ENCODE measurements at places on chromosomes 1 and 21.

- no peak for DNase-seq
Observed at GRCh38 chr21:39800311-39800710, 55.3 kb downstream of the IGSF5 start.

DNA sequence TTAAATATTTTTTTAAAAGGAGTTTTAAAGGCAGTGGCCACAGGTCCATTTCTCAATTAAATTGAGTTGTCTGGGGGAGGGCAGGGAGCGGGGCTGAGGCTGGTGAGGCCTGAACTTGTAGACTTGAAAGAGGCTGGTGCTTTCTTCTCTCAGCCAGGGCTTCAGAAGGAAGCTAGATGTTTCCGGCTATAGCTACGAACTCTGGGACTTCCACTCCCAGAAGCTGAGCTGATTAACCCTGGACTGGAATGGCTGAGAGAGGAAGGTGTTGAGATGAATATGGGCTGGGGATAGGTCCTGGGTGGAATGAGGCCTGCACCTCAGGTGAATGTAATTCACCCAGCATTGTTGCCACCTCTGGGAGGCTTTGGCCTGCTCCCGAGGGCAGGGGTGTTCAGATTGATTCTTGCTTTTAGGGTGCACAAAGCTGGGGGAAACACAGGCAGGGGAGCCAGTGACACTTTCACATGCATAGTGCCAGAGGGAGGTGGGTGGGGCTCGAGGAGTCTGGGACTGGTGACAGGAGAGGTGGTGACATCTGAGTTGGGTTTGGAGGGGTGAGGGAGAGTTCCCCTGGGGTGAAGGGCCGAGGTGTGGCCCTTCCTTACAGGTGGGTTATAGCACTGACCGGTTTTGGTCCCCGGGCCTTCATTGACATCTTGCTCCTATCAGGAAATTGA lies 18.2 kb downstream of the LDLRAP1 start:
- no peak for DNase-seq

DNA sequence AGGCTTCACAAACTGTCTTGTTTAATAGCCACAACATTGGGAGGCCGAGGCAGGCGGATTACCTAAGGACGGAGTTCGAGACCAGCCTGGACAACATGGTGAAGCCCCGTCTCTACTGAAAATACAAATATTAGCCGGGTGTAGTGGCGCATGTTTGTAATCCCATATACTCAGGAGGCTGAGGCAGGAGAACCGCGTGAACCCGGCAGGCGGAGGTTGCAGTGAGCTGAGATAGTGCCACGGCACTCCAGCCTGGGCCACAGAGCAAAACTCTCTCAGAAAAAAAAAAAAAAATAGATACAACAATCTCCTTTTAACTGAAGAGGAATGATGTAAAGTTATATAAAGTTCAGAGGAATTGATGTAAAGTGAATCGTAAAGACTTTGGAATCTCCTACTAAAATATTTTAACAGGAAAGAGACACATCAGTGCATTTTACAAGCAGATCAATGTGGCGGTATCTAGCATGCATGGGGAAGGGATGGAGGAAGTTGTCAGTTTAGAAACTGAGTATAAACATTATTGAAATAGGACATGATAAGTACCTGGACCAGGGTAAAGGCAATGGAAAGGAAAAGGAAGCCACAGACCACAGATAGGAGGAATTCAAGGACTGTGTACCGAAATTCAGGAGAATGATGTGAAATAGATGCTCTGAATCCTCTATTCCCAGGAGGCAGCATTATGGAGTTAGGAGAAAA lies 41.5 kb downstream of the PTPRC start:
- no peak for DNase-seq

GRCh38 chr1:14345946-14346550 lies 252.4 kb upstream of the KAZN start:
- no peak for DNase-seq

DNA sequence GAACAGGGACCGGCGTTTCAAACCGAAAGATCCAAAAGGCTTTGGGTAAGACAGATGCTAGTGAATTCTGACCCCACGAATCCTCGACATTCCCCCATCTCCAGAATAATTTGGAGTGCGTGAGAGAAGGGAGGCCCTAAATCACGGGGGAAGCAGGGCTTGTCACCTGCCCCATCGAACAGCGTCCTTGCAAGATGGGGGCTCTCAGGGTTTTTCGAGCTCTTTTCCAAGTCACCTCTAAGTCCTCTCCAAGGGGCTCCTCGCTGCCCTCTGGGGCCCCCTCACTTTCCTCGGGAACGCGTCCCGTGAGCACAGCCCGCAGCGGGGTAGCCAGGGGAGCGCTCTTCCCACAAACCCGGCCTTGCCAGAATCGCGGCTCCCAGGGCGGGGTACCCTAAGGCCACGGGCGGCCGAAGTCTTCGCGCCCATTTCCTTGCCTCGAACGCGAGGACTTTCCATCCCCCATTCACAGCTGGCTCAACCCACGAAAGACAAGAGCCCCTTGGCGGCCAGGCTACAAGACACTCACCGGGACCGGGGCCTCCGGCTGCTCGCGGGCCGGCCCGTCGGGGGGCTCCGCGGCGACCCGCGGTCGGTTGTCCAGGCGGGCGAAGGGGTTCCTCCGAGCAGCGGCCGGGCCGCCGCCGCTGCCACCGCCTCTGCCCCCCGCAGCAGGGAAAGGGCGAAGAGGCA lies 546 bp downstream of the DONSON start:
- no peak for DNase-seq

GRCh38 chr1:156704166-156704711 lies 1.1 kb downstream of the CRABP2 start:
- DNase-seq: no peak

- DNase-seq: no peak
Observed at GRCh38 chr1:243422362-243422761, 166.5 kb downstream of the SDCCAG8 start.

- no peak for DNase-seq
Observed at GRCh38 chr21:45341779-45342178, 54.1 kb upstream of the POFUT2 start.

DNA sequence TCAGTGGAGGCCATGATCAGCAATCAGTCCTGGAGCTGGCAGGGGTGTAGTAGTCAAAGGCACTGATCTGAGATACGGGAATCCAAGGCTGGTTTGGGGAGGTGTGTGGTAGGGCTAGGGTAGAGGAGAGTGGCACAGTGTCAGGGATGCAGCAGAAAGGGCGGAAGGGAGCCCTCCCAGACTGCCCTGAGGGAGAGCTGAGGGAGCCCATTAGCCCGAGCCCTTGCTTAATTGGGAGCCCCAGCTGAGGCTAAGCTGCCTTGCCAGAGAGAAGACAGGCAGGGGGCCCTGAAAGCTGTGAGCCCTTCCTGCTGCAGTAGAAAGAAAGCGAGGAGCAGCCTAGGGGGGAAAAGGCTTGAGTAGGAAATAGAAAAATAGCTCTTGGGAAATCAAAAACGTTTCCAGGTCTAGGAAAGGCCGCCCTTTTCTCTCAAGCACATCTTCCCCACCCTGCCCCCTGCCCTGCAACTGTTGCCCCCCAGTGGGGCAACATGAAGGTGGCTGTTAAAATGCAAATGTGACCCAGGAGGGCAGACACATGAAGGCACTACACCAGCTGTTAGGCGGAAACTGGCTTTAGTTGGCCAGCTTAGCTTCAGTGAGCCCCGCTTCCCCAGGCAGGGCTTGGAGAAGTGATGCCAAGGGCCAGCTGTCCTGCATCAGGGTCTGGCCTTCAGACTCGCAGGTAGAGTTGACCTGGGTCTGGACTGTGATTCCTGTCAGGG lies 106.2 kb downstream of the UCK2 start:
- no peak for DNase-seq

DNA sequence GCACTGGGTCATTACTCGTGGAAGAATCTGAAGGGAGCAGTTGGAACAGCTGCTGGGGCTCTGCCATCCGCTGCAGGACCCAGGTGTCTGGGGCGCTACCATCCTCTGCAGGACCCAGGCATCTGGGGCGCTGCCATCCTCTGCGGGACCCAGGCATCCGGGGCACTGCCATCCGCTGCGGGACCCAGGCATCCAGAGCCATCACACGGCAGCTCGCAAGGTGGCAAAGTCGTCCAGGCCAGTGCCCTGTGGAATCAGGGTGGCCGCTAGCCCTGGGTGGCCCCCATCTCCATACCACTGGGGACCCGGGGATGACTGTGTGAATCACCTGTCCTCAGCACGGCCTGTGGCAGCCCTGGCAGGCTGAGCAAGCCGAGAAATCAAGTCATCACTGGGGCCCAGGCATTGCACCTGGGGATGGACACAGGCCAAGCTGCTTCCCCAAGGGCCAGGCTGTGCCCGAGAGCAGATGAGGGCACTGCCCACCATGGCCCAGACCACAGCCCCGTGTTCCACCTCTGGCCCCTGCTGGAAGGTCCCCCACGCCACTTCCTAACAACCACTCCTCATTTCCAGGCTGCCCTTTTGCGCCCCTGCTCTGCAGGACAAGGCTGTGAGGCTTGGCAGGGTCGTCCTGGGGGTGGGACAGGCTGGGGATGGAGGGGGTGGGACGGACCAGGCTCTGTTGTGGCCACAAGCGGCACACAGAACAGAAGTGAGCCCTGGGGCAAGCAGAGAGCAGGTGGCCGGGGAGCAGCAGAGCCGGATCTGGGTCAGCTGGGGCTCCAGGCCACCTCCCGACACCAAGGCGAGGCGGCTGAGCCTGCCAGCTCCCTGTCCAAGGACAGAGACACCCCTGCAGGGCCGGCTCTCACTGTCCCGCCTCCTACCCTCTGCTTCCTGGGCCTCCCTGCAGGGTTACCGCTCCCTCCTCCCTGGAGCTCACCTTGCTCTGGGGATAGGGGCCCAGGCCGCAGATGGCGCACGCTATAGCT lies 12.7 kb downstream of the GABRD start:
- no peak for DNase-seq

- DNase-seq: no peak
Observed at GRCh38 chr1:115677182-115677555, 35.4 kb downstream of the VANGL1 start.

GRCh38 chr21:44372616-44373015 lies 19.2 kb downstream of the TRPM2 start:
- no peak for DNase-seq

GRCh38 chr1:70727886-70728489 lies 316.9 kb downstream of the CTH start:
- DNase-seq: no peak

DNA sequence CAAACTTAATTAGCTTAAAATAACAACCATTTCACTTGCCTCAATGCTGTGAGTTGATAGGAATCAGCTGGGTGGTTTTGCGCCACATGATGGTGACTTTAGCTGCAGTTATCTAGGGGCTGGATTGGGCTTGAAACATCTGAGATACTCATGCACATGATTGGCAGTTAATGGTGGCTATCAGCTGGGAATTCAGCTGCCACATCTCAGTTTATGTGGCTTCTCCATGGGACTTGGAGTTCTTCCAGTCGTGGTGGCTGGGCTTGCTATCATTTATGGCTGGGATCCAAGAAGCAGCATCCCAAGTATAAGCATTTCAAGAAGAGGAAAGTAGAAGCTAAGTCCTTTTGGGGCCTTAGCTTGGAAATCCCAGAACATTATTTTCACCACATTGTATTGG lies 36.4 kb downstream of the PDC start:
- no peak for DNase-seq

DNA sequence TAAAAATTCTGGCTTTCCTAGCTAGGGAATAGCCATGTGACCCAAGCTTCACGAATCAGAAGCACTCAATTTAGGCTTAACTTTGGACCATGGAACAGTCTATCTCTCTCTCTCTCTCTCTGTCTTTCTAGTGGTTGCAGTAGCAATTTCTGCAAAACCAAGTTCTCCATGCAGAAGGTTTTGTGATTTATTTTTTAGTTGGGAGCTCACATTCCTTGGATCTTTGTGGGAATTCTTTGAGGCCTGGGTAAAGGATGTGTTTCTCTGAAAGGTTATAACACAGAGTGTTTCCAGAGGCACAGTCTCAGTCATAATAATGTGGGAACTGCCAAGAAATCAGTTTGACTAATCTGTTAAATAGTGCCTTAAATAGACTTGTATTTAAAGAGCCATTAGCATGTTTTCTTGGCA lies 112.3 kb upstream of the COL11A1 start:
- peak; percentile 57 for DNase-seq

GRCh38 chr1:183368213-183369108 lies 49.7 kb downstream of the NMNAT2 start:
- DNase-seq: no peak

DNA sequence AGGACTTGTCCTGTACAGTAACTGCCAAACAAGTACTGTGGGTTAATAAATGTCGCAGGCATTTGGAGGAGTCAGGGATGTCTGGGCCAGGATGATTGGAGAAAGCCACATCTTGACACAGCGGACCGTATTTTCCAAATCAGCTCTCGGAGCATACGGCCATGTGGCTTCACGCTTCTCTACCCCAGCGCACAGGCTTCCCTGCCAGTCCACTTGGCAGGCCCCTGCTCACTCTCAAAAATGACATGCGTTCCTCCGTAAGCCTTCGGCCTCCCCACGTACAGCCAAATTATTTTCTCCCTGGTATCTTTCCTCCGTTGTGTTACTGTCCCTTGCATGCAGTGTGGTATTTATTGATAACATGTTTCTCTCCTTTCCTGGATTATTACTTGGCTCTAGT lies 7.2 kb upstream of the LRRC38 start:
- DNase-seq: no peak

DNA sequence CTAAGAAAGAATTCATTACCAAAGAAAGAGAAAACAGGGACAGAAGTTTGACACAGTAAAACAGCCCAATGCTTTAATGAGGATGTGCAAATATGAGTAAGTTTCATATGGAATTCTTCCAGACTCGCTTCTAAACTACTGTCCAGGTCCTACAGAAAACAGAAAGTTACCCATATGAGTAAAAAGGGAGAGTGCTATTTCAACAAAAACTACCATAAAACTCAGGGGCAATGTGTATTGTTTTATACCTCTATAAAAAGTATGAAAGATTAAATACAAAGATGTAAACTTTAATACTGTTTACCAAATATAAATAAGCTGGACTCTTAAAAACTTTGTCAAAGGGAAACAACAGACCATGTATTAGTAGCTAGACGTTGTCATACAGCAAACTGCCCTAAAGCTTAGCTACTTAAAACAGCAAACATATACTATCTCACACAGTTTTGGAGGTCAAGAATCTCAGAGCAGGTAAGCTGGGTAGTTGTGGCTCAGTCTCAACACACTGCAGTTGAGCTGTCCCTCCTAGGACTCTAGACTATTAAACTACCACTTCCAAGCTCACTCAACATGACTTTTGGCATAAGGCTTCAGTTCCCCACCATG lies 174.9 kb downstream of the COP1 start:
- DNase-seq: no peak

DNA sequence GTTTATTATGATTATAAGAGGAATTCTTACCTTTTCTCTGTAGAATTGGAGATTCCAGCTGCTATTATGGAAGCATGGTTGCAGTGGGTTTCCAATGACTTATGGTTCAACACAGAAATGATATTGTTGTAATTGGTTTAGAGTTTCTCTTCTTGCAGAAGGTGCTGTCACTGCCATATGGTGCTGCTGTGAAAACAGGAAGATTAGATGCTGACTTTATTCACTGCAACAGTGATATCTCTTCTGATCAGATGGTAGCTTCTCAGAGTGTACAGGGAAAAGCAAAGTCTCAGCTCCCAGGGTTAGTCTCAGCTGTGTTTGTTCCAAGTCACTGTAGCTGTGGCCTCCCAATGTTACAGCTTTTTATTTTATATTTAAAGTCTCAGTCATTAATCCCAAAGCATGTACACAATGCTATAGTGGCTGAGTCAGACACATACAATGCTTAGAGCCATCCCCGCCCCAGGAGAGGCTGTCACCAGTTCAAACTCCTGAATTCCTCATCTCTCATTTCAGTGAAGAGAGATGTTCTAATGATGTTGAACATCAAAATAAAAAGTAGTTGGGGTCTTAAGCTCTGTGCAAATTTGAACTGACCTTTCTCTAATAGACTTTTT lies 42.7 kb upstream of the RGS2 start:
- DNase-seq: no peak
